Stimulated activated CD8-positive, alpha-beta memory T cell treated with anti-CD3 and anti-CD28 coated beads, Interleukin-7, amount 100 ng/mL, for 4 hours (primary cell): ENCODE measurements at places on chromosomes 1 and 21.

GRCh38 chr1:151137789-151138188 is 8.6 kb downstream of the SEMA6C start:
- DNase-seq = no peak

DNA sequence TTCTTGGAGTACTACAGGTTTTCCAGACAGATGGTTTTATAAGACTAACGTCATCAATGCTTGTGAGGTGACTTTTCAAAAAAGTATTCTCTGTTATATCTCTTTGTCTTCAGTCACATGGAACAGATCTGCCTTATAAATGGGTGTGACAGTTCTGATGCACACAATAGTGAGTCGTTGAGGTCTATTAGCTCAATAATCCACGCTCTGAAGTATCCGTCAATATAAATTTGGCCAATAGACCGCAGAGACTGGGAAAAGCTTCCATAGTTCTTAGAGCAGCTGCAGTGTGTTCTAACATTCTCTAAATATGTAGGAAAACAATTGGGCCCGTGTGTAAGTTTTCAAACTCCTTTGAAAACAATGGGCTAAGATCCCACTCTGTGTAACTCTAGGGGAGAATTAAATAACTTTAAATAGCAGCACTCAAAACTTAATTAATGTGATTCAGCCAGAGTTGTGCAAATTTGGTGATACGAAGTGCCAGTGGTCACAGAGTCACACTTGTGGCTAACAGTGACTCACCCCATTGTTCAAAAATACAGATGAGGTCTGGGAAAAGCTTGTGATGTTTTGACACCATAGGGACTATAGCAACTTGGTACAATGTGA is 316.0 kb downstream of the LMO4 start:
- DNase-seq = no peak

DNA sequence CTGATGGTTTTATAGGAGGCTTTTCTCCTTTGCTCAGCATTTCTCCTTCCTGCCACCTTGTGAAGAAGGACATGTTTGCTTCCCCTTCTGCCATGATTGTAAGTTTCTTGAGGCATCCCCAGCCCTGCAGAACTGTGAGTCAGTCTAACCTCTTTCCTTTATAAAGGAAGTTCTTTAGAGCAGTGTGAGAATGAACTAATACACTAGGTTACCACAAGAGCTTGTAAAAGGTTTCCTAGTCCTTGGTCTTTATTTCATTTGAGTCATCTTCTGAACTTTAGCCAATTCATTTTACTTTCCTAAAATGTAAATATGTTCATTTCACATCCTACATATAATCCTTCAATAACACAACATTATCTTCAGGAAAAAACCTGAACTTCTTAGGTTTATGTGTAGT is 365.3 kb downstream of the HHIPL2 start:
- no peak for DNase-seq

DNA sequence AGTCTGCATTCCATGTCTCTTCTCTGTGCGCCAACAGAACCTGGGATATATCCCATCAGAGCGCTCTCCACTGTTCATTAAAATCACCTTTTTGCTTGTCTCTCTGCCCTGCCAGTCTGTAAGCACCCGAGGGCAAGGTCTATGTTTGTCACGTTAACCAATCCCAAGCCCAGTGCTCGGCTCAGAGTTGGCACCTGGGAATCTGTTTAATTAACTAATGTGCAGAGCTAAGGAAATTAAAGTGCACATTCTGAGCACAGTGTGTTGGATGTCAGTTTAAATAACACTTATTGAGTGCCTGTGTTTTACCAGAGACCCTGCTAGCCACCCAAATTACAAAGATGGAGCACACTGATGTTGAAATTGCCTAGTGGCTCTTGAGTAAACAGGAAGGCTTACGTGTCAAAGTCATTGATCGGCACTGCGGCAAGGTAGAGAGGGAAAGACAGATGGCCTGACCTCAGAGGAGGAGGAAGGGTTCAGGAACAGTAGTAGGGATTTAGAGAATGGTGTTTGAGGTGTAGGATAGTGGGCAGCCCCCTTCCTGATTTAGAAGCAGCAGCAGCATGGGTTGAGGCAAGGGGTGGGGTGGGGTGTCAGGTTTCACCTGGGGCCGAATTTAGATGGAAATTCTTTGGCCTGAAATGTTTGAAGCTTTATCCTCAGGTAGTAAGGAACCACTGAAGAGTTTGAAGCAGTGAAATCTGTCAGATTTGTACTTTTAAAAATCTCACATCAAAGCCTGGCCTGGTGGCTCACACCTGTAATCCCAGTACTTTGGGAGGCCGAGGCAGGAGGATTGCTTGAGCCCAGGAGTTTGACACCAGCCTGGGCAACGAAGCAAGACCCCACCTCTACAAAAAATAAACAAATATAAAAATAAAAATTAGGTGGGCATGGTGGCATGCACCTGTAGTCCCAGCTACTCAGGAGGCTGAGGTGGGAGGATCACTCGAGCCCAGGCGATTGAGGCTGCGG is 7.7 kb downstream of the ARMH1 start:
- DNase-seq = no peak

- no peak for DNase-seq
These were observed 133.3 kb upstream of the COA6 start for GRCh38 chr1:234239936-234240335.

DNA sequence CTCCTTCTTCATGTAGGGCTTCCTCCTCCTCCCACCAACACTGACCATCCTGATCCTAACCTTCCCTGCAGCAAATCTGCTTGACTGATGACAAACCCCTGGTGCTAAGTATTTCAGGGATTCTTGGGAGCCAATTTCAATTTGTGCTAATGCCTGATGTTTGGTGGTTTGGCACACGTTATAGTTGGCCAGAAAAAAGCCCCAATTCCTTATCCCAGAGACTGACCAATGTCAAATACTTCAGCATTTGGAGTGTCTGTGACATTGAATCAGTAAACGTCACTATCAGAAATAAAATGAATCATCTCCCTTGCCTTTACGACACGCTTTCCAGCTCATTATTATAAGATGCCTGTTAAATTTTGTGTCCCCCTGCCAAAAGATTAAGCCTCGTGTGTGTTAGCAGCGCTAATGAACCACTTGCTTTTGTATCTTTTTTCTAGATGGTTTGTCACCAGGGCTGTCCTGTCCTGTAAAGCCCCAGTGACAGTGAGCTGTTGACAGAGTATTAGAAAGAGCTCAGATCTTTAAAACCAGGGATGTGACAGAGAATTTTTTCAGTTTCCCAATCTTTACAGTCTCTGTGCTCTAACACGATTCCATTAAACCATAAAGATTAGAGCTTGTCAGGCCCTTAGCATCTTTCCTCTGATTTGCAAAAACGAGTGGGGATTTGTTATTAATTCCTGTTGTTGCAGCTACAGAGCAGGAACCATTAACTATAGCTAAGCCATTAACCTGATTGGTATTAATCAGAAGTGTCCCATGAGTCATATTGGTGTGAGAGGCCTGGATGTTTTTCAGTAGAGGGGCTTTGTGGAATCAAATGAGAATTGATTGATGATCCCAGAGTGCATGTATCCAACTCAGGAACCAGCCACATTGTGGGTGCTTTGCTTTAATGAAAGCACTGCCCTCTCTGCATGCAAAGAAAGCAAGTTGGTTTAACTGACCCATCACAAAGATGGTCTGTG is 665.1 kb upstream of the PLXNA2 start:
- no peak for DNase-seq

DNA sequence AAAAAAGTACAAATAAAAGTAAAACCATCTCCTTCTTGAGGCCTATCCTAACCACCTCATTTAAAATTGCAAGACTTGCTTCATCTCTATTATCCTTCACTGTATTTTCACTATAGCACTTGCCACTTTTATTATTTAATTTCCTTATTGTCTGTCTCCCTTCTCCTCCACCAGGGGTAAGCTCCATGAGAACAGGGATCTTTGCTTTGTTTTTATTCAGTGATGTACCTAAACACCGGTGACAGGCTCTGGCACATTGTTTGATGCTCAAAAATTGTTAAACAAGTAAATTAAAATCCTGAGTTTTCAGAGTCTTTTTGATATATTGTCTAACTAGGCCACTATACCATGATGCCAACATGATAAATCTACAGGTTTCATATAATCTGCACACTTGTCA is 17.2 kb upstream of the SPEN start:
- no peak for DNase-seq

DNA sequence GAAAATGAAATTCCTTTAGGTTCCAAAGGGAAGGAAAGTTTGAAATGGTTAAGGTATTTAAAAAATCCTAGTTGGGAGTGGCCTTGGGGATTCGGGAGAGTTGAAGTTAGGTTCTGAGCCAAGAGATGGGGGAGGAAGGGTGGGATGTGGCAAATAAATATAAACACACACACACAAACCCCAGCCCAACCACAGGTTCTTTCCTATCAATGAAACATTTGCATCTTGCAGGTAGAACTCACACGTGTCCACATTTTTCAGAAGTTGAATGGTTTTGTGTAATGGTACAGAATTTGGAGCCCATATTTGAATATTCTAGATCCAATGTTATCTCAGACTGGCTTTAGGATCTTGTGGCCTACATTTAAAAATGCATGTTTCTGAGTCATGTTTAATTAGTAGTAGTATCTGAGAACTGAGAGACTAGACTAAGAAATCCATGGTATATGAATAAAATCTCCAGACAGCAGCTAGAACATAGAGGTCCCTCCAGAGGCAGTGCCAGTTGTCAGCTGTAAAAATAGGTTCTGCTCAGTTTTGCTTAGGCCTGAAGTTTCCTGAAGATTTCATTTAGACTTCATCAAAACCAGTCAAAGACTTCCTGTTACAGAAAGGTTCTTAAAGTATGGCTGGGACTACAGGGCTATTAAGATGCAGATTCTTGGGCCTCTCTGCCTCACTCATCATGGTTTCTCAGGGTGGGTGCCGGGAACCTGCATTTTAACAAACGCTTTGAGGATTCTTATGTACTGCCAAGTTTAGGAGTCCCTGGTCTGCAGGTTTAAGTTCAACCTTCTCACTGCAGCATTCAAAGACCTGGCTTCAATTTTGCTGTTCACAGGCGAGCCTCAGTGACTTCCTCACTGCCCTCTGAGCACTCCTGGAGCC is 21.3 kb downstream of the RUNX1 start:
- DNase-seq = no peak

DNA sequence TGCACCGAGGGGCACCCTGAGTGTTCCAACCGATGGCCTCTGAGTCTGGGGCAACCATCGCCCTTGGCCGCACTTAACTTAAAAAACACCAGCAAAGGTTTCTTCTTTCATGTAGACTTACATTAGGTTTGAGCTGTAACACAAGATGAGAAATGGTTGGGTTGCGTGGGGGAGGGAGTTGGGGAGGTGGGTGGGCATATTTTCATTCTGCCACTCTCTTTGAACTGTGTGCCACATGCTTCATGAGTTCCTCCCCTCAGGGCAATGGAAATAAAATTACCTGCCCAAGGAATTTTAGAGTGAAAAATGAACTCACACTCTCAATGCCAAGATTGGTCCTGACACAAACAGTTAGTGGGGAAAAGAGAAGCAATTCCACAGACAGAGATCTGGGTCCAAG is 430.1 kb upstream of the USP24 start:
- no peak for DNase-seq

DNA sequence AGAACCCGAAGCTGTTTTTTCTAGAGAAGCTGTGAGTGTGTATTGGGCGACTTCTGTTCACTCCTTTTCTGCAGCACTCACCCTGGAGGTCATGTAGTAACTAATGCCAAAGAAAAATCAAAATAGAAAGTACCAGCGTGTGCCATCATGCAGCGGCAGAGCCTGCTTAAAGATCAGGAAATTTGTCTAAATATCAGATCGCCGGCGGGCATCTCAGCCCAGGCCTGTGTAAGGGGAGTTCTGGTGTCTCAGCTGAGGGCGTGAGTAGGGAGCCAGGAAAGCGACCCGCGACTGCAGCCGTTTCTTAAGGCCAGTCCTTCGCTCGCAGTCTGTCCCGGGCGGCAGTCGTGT is 768 bp downstream of the EDARADD start:
- no peak for DNase-seq

GRCh38 chr21:27803571-27803970 is 836.7 kb upstream of the ADAMTS5 start:
- DNase-seq = no peak

DNA sequence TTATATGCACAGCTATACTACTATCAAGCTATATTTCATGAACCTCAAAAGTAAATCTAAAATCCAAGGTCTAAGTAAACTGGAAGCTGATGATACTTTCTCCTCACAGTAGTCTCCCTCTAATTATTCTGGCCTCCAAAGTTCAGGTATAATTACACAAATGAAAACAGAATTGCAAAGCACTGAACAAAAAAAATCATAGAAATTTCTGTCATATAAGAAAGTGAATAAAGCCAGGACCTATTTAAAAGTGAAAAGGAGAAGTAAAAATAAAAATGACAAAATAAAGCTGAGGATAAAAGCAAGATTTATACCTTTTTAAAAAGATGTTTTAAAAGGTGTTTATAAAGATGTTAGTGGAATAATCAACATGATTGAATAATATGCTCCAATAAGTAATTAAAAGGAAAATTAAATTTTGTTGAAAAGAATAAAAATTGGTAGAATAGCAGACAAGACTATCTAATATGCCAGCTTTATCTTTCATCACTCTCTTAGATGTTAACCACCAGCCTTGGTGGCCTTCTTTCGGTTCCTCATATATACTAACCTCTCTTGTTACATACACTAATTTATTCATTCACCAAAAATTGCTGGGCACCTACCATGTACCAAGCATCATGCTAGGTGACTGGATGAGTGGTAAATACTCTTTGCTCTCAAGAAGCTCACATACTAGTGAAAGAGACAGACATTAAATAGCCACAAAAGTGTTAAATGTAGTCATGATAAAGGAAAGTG is 25.1 kb downstream of the SHCBP1L start:
- no peak for DNase-seq

DNA sequence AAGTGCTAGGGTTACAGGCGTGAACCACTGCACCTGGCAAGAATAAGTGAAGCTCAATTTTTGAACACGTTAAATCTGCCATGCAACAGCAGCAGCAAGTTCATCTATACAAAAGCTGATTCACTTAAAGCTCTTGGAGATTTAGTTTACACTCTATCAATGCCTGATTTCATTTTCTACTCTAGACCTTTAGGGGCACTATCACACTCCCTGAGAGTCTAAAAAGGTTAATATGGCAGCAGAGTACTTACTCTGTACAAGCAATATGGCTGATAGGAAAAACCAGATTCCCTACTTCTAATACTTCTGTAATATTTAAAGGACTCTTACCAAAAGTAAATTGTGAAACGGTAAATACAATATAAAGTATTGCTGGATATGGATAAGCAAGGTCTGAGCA is 4.8 kb downstream of the RBM34 start:
- DNase-seq = no peak

- DNase-seq = no peak
These were observed 128.1 kb upstream of the JUN start for GRCh38 chr1:58911841-58912499.

DNA sequence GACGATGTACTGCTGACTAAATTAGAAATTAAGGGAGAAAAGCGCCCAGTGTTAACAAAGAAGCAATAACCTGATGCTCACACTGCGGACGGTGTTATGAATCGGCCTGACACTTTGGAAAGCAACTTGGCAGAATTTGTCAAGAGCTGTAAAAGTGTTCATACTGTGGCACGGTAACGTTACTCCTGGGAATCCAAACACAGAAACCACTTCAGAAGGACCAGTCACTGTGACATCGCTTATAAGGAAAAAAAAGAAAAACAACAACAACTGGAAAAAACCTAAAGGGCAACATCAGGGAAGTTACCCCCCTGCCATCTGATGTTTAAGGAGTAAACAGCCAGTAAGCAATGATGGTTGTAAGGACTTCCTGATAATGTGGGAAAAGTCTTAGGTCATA is 27.7 kb downstream of the CAPZB start:
- DNase-seq = no peak

GRCh38 chr1:114495486-114495885 is 15.5 kb downstream of the TRIM33 start:
- DNase-seq = no peak

- DNase-seq = no peak
These were observed 85.9 kb downstream of the ROR1 start for GRCh38 chr1:63859480-63860275.

GRCh38 chr1:98910827-98911226 is 93.8 kb downstream of the PLPPR5 start:
- DNase-seq = no peak
